Mammary epithelial cell (primary cell): ENCODE measurements at places on chromosomes 2 and 18. TPM values are rescaled to one million over a fixed set of nuclear protein-coding genes. Genes with fewer than 3 reads are reported as not detected.

The CEP76 gene
- total RNA-seq: 4.1 and 6.2 TPM in 2 replicates

The DCDC2C gene
- not detected for total RNA-seq

The G6PC2 gene
- not detected for total RNA-seq

The CD226 gene
- 4.5 and 5.2 TPM in 2 replicates for total RNA-seq

The SOX11 gene
- total RNA-seq: 0.32 and 0.82 TPM in 2 replicates

The CYS1 gene
- 3.5 TPM for total RNA-seq
